NCI-H2227 treated with DMSO at 0.1 percent for 48 hours (cell line): ENCODE measurements at places on chromosomes 16 and 17.

DNA sequence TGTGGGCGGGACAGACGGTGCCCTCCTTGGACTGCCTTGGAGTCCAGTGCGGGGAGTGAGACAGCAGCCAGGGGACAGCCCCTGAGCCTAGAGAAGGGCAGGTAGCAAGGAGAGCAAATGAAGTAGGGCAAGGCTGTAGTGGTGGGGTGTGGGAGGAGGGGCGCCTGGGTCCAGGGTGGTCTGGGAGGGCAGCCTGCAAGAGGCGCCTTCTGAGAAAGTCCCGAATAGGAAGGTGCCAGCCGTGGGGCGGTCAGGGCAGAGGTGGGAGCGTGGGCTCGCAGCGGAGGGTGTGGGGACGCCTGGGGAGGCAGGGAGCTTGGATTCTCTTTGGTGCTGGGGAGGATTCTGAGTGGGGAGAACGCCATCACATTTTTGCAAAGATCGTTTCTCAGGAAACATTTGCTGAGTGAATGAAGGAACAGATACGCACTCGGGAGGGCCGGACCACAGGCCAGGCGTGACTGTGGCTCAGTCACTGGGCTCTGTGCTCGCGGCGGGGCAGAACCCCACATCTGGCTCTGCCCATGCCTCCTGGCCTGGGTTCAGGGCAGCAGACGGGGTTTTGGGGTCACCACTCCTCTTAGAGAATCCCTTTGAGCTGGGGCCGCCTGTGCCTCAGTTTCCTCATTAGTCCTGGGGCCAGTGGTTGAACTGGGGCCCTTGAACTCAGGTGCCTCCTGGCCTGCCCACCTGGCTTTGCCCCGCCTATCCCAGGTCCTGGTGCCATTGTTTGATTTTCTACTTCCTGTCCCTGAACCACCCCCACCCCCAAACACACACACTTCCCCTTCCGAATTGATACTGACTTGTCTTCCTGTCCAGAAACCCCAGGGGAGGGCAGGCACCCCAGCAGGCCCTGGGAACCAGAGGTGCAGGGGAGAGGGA lies 4.2 kb downstream of the SNN start:
- no peak for DNase-seq

DNA sequence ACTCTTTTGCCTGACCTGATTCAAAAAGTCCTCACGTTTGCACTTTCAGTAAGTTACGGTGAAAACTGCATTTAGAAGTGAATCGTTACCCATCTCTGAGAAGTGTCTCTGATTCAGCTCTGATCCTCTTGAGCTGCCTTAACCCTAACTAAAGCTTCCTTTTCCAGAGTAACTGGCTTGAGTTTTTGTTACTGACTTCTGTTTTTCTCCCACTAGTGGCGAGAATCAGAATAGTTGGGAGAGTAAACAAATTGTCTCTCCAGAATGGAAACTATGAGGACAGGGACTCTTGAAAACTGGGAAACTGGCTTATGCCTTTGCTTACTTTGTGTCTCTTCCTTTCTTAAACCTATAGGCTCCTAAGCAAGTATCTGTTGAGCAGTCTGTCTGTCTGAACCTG lies 31.3 kb upstream of the KPNB1 start:
- DNase-seq, result no peak

DNA sequence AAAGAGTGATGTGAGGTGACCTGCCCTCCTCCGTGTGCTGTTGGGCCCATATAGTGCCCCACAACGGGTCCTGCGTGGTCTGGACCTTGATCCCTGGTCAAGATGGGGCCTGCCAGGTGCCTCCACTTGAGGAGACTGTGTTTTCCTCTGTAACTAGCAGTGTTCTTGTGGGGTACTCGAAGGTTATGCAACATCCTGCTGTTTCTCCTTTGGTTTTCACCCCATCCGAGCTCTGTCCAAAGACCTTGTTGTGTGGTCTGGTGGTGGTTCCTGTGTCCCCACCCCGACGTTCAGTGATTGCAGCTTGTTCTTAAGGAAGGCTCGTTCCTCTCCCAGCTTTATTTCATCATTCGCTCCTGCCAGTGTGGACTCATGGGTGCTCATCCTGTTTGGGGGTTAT lies 38.7 kb upstream of the ZNF750 start:
- no peak for DNase-seq

DNA sequence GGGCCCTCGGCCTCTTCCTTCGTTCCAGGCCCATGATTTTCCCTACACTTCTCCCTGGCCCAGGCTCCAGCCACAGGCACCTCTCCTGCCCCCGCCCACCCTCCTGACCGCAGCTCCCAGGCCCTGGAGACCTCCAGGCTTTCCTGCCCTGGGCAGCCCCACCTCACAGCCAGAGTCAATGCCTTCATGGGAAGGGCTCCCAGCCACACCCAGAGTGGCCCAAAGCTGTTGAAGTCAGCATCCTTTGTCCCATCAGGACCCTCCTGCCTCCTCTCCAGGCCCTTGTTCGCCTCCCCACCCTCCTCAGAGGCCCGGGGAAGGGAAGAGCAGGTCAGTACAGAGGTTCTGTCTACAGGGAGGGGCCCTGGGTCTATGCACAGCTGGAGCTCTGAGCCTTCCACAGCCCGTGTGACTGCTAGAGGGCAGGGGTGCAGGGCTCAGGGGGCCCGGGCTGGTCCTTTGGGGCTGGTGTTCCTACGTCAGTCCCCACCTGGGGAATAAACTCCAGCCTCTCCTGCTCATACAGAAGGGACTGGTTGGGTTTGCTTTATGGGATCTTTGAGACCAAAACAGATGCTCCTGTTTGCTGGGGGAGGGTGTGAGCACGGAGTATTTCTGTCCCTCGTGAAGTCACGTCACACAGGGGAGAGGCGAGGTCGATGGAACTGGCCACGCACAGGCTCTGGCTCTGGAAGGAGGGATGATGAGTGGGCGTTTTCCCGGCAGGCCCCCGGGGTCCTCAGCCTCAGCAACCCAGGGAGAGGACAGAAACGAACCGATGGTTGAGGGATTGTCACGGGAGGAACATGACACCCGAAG lies 20.3 kb downstream of the TRARG1 start:
- no peak for DNase-seq

DNA sequence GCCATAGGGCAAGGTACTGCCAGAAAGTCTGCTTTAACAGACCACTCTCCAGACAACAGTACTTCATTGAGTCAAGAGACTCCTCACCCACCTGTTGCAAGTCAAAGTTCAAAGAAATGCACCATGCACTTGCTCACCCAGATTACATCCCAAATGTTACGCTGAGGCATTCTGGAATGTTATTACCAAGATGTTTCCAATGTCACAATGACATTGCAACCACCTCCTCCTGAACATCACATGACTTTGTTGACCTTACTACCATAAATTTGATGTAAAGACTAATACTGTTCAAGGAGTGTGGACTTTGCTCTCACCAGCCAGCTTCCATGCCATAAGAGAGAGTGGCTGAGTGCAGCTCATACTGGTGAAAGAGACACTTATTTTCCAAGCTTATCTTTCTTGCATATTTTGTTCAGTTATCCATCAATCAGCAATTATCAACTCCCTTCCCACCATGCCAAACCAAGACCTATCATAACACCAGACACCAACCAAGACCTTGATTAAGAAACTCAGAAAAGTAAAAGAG lies 58.5 kb upstream of the BCAR1 start:
- no peak for DNase-seq

GRCh38 chr16:84985079-84986065 lies 26.0 kb downstream of the ZDHHC7 start:
- DNase-seq, result no peak

- DNase-seq, result no peak
Measured at GRCh38 chr17:40450175-40450574, 6.9 kb downstream of the IGFBP4 start.

DNA sequence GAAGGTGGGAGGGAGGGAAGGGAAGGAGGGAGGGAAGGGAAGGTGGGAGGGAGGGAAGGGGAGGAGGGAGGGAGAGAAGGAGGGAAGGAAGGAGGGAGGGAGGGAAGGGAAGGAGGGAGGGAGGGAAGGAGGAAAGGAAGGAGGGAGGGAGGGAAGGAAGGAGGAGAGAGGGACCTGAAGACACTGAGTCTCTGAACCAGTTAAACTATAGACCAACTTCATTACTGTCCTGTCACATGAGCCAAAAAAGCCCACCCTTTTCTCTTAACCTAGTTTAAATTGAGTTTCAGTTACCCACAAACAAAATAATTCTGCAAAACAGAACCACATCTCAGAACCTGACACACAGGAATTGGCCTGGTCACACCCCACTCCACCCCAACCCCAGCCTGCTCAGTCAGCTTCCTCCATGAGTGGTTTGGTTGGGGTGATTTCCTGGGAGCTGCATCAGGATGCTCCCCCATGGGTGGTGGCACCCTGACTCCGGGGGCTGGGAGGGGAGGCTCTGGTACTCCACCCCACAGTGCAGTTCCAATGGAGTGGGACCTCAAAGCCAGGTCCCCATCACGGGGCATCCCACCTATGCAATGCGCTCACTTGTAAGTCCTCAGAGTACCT lies 4.7 kb upstream of the PRR29 start:
- no peak for DNase-seq
